ENCODE measurements at places on chromosomes 12 and 14. TPM values are rescaled to one million over a fixed set of nuclear protein-coding genes. Genes with fewer than 3 reads are reported as not detected.

GRCh38 chr12:106305376-106305775 lies 2.8 kb downstream of the TCP11L2 start:
- H3K27ac ChIP-seq, result no peak overlapping the region
- peaks cover 3% of the 10 kb centered on the region for H3K4me1 ChIP-seq
- H3K4me3 ChIP-seq, result no peak overlapping the region
- DNase-seq, result no peak
- H3K36me3 ChIP-seq, result no peaks in the 10 kb centered on the region

DNA sequence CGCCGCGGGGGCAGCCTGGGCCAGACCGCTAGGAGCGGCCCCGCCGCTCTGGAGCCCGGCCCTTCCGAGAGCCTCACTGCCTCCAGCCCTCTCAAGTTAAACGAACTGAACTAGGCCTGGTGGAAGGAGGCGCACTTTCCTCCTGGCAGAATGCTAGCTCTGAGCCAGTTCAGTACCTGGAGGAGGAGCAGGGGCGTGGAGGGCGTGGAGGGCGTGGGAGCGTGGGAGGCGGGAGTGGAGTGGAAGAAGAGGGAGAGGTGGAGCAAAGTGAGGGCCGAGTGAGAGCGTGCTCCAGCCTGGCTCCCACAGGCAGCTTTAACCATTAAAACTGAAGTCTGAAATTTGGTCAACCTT lies 5.3 kb downstream of the LTB4R start:
- DNase-seq, result peak; percentile 42
- no peaks in the 10 kb centered on the region for H3K27me3 ChIP-seq
- H3K36me3 ChIP-seq, result no peaks in the 10 kb centered on the region
- H3K4me3 ChIP-seq, result no peak overlapping the region
- H3K4me1 ChIP-seq, result no peaks in the 10 kb centered on the region

Gene TAC3
- not detected for total RNA-seq

GRCh38 chr12:76990716-76991115 lies 74.7 kb downstream of the E2F7 start:
- H3K4me3 ChIP-seq, result no peak overlapping the region
- no peaks in the 10 kb centered on the region for H3K4me1 ChIP-seq
- no peaks in the 10 kb centered on the region for H3K36me3 ChIP-seq
- H3K27ac ChIP-seq, result no peak overlapping the region
- no peaks in the 10 kb centered on the region for H3K27me3 ChIP-seq
